ENCODE measurements at places on chromosomes 13 and 19. TPM values are rescaled to one million over a fixed set of nuclear protein-coding genes. Genes with fewer than 3 reads are reported as not detected.

The ZNF563 gene
- polyA plus RNA-seq = 5.0 TPM

The KIR3DL2 gene
- not detected for polyA plus RNA-seq

The ZNF835 gene
- 6.2 TPM for polyA plus RNA-seq

The CBARP gene
- 5.3 TPM for polyA plus RNA-seq

The ZNF134 gene
- 28.3 TPM for polyA plus RNA-seq

The TNFRSF19 gene
- 54.6 TPM for polyA plus RNA-seq

The CLC gene
- polyA plus RNA-seq = 4.2 TPM

The TMPRSS9 gene
- 0.27 TPM for polyA plus RNA-seq

The ZNF791 gene
- polyA plus RNA-seq = 26.1 TPM

The LMTK3 gene
- polyA plus RNA-seq = 3.6 TPM

The OR7A5 gene
- not detected for polyA plus RNA-seq

The ZNF441 gene
- polyA plus RNA-seq = 17.3 TPM

The CYP2A6 gene
- not detected for polyA plus RNA-seq

The METTL21C gene
- polyA plus RNA-seq = 1.3 TPM

The CCL25 gene
- polyA plus RNA-seq = 0.57 TPM
